ENCODE measurements at places on chromosomes 16 and 17.

- DNase-seq = no peak
Measured at GRCh38 chr17:41868568-41868967, 3.3 kb upstream of the KLHL11 start.

GRCh38 chr16:88700636-88701482 lies 5.3 kb downstream of the RNF166 start:
- DNase-seq = peak; percentile 27

GRCh38 chr17:38915639-38915995 lies 9.8 kb upstream of the LASP1NB start:
- no peak for DNase-seq

DNA sequence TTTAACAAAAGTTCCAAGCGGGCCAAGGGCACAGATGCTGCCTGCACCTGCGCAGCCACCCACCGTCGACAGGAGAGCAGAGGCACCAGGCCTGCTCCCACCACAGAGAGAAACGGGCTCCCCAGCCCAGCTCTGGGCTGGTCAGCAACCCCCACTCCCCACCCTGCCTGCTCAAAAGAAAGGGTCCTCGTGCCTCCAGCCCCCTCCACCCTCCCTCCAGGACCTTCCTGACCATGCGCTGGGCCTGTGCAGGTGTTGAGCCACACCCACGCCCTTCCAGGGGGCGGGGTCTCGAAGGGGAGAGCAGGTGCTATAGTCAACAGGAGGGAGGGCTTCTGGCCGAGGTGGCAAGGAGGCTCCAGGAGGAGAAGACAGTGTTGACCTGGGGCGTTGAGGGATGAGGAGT lies 25.3 kb downstream of the ZNF778 start:
- DNase-seq = no peak

DNA sequence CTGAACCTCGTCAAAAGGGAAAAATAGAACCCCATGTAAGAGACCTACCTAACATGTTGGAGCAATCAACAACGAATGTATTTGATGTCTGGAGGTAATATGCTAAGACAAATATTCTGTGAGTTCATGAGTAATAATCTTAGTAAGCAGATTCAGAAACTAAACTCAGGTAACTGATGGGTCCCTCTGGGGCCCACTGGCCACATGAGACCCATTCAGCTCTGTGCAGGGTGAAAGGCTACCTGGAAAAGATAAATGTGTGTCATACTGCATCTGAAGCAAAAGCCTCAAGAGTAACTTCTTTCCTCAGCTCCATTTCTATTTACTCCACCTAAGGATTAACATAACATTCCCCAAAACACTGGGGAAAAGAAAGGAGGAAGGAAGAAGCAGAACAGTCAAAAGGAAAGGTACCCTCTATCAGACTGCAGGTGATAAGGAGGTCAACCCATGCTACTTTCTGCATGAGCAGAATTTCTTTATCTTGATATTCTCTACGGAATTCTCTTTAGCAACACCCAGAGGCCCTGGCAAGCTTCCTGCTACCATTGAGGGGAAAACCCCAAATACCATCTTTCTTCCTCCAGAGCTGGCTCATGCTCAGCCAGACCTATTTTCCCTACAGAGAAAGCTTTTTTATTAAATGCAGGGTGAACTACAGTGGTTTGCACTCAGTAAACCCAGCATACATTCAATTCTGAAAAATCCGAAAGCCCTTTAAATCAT lies 37.7 kb upstream of the ABCA6 start:
- no peak for DNase-seq

- DNase-seq = no peak
Measured at GRCh38 chr17:22516861-22517636, 824.7 kb downstream of the KCNJ18 start.

DNA sequence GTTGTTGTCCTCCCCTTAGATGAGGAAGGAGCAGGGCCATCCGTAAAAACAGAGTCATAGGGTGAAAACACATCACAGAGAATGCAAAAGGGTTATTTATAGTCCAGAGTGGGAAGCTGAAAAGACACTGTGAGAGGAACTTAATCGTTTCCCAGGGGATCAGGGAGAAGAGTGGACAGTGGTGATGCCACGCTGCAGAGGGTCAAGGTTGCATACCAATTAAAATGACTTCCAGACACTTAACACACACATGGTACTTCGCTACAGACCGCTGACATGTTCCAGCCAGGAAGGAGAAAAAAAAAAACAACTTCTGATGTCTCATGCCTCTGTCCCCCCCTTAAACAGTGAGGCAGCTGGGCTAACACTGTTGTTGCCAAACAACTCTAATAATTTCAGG lies 713.8 kb upstream of the RBFOX1 start:
- DNase-seq = no peak

- DNase-seq = no peak
Measured at GRCh38 chr16:23014592-23014991, 134.7 kb downstream of the USP31 start.

GRCh38 chr16:70708366-70709246 lies 22.8 kb upstream of the MTSS2 start:
- no peak for DNase-seq

All from posterior cingulate gyrus (tissue), 11 donors.